ENCODE measurements at places on chromosomes 1 and 21.

DNA sequence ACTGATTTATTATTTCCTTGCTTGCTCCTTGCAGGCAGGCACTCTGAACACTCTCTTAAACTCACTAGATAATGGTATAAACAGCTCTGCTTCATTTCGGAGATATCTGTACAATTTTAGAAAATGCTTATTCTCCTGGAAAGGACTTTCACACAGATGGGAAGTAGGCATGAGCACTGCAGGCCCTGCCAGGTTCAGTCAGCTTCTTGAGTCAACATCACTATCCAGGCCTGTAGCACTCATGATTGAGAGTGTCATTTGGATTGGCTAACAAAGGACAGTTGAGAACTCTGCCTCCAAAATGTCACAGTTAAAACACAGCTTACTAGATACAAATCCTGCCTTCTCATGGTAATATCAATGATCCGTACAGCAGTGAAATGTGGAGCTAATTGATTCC is 181.9 kb downstream of the CYYR1 start:
- DNase-seq: no peak

- DNase-seq: no peak
Observed at GRCh38 chr1:205032508-205032907, 10.5 kb upstream of the CNTN2 start.

- no peak for DNase-seq
Observed at GRCh38 chr1:55679971-55680370, 464.8 kb upstream of the USP24 start.

DNA sequence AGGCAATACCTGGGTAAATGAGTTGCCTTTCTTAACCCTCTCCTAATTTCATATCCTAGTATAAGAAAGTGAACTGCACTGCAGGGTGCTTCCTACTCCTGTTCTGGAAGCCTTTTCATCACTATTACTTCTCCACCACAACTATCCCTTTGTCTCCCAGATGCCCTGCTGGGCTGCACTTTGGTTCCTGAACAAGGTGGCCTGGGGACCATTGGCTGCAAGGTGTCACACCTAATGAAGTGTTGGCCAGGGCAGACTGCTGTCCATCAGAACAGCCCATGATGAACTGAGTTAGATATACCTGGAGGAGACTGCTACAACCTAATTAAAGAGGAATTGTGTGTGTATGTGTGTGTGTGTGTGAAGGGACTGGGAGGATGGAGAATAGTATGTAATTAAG is 1.9 kb upstream of the KLHDC8A start:
- DNase-seq: no peak

- DNase-seq: no peak
Observed at GRCh38 chr1:20447794-20448193, 38.2 kb downstream of the CAMK2N1 start.

DNA sequence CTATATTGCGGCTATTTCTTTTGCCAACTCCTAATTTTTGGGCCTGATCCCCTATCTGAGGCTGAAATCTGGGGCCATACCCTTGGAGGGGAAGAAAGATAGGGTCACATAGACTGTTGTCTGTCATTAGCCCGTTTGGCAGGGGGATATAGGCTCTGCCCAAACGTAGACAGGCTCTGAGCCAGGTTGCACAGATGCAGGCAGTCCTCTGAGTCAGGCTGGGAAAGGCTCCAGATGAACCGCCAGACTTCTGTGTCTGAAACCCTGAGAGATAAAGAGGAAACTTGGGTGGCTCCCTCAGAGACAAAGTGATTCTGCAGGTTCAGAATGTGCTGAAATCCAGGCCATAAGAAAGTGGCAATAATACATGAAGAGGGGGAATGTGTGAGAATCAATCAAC is 4.0 kb upstream of the CAP1 start:
- peak; percentile 44 for DNase-seq

DNA sequence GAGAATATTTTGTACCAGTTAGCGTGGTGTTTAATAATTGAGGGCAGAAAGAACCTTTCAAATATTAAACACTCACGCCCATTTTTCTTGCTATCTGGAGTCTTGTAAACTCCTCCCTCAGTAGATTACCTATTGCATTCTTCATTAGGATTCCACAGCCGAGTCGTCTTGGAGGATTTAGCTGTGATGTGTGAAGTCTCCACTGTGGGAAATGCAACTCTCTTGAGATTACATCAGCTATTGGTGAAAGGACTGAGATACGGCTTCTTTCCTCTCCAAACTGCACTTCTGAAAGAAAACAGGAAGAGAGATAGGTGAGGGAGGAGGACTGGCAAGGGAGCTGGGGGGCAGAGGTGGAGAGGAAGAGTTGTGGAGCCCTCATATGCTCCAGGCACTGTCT is 36.1 kb downstream of the ACTA1 start:
- DNase-seq: no peak

DNA sequence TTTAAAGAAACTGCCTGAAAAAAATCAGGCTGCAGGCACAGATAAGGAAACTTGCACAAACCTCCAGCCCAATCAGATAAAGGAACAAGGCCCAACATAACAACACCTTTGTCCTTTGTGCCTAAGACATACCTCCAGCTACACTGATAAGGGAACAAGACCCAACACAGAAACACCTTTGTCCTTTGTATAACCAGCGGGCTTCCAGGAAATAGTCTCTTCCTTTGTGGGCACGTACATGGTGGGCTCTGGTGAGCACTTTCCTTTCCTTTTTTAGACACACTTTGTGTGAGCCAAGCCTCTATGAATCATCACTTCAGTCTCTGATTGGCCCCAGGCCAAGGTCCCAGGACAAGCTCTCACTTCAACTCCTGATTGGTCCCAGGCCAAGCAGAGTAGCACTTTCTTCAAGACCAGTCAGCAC is 23.6 kb downstream of the ZNF670 start:
- peak; percentile 41 for DNase-seq

- DNase-seq: no peak
Observed at GRCh38 chr1:173482683-173483082, 5.5 kb downstream of the PRDX6 start.

DNA sequence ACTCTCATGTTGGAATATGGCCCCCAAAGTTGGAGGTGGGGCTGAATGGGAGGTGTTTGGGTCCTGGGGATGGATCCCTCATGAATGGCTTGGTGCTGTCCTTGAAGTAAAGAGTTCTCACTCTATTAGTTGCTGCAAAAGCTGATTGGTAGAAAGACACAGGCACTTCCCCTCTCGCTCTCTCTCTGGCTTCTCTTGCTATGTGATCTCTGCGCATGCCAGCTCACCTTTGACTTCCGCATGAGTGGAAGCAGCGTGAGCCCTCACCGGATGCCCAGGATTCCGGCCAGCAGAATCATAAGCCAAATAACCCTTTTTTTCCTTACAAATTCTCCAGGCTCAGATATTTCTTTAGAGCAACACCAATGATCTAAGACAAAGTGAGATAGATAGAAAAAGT is 20.9 kb upstream of the CCSAP start:
- DNase-seq: no peak

- DNase-seq: no peak
Observed at GRCh38 chr1:178633056-178633455, 92.0 kb upstream of the RALGPS2 start.

All from stomach (tissue), 19 donors.